ENCODE measurements at places on chromosomes 6 and 20.

DNA sequence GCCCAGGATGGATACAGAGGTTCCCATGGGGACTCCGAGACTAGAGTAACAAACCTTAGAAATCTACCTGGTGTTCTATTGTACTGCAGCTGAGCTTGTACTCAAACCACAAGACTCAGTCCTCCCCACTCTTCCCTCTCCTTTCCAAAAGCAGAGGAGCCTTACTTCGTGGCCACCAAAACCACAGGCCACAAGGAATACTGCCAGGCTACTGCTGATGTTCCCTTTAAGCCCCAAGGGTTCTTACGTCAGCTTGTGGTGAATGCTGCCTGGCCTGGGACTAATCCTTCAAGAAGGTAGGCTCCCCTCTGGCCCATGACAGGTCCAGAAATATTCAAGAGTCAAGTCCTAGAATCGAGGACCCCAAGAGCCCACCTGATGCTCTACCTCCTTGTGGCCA, 10.5 kb upstream of the DEFB128 start:
- DNase-seq: no peak

DNA sequence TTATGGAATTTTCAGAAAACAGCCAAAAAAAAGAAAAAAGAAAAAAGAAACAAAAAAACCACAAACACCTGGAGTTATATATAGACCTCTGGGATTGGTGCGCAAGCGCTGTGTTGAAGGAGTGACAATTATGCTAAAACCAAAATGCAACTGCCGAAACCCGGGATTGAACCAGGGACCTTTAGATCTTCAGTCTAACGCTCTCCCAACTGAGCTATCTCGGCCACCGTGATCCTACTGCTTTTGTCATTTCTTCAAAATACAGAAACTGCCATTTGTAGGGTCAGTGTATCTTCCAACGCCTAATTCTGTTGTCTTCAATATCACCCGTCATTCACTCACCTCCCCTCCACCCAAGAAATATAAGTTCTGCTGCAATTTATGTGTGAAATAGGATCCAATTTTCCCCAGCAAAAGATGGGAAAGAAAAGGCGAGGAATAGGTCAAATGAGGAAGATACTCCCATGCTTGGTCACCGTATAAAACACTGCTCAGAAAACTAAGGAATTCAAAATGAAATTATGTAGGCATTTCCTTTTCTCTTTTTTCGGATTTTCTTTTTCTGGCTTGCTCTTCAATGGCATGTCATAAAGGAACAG, 116.0 kb downstream of the TRIM27 start:
- DNase-seq: no peak

GRCh38 chr6:143553337-143553736, 41.8 kb upstream of the FUCA2 start:
- DNase-seq: no peak

- no peak for DNase-seq
Measured at GRCh38 chr6:75217193-75217592, 11.3 kb upstream of the COL12A1 start.

DNA sequence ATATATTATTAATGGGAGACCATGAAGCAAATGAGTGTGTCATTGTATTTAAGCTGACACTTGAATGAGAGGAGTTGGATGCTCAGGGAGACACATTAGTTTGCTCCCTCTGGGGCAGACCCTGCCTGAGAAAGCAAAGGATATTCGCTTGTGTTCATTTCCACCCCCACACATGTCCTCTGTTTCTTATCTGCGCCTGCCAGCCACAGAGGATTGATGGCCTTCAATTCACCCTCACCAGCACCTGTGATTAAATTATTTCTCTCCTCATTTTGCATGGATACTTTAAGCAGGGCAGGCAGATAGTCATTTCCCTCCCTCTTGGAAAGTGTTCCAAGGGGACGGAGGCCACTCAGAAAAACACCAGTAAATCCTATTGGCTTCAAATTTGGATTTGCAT, 185.2 kb upstream of the GMDS start:
- DNase-seq: no peak

DNA sequence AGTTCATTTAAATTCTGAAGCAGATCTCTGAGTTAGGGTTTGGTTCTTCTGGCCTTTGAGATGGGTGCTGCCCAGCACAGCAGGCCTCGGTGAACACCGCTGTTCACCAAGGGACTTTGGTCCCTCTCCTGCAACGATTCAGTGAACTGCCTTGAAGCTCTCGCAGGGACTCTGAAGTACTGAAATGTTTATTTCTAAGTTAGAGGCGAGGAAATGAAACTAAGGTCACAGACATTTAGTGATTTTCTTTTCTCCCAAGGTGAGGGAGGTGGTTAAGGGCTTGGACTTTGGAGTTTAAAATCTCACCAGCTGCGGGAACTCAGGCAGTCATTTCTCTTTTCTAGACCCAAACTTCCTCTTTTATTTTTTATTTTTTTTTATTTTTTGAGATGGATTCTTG, 26.2 kb downstream of the E2F3 start:
- DNase-seq: no peak

- DNase-seq: no peak
Measured at GRCh38 chr6:35015996-35016395, 125.1 kb downstream of the TCP11 start.

GRCh38 chr20:24779131-24779530, 169.9 kb upstream of the CST7 start:
- DNase-seq: no peak

DNA sequence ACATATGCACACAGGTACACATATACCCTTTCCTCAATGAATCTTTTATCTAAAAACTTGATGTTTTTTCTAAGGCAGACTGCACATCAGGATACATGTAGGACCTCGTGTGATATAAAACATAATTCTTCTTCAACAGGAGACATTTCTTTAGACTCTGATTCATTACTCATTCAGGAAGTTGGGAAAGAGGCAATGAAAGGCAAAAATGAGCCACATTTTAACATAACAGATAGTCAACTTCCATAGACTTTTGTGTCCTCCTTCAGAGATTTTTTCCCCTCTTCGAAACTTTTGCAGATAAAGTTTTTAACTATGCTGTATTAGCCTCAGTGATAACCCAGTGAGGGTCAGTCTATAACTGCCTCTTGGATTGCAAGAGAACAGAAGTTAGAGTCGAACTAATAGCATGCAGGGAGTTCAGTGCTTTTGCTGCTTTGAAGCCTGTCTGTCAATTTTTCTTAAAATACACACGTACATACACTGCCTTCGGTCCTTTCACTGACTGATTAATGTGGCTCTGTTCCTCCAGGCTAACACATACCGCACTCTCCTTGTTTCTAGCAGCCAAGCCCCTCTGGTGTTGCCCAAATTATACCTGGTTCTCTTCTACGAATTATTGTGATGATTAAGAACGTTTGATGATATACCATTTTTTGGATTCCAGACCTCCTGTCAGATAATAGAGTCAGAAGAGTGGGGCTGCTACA, 562.5 kb upstream of the MAP3K7 start:
- no peak for DNase-seq

GRCh38 chr6:89190741-89191140, 26.4 kb downstream of the GABRR1 start:
- DNase-seq: no peak

DNA sequence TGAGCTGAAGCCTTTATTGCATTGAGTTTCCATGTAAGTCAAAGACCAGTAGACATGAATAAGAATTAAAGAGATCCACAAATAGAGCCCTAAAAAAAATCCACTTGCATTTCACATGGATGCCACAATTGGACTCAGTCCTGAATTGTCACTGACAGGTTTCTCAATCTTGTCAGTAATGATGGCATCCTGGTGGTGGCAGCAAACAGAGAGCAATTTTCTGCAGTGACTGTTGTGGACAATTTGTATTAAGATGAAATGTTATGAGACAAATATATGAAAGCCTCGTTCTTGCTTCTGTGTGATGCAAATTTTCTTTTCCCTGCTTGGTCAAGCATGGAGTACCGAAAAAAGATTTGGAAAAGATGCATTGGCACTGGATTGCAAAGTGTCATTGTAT, 278.9 kb downstream of the SAMD5 start:
- no peak for DNase-seq

- DNase-seq: no peak
Measured at GRCh38 chr20:62366370-62367135, 559 bp downstream of the LAMA5 start.

DNA sequence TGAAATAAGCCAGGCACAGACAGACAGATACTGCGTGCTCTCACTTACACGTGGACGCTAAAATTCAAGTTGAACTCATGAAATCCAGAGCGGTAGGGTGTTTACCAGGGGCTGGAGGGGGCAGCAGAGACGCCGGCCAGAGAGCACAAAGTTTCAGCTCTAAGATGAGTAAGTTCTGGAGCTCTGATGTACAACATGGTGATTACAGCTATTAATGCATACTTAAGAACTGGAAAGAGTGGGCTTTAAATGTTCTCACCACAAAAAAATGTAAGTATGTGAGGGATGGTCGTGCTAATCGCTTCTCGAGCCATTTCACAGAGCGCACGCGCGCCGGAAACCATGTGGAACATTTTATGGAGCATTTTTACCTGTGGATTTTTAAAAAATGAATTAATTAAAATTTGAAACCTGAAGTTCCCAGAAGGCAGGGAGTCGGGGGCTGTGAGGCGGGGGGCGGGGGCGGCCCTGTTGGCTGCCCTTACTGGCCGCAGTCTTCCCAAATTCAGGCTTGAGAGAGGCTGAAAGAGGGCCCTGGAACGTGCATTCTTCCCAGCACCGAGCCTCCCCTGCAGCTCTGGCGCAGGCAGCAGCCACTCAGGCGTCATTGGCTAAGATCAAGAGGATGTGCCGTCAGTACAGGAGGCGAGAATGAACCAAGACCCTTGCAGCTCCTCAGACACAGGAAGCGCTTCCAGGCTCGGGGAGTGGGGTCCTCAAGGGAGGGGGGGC, 8.5 kb upstream of the SLCO4A1 start:
- DNase-seq: no peak

DNA sequence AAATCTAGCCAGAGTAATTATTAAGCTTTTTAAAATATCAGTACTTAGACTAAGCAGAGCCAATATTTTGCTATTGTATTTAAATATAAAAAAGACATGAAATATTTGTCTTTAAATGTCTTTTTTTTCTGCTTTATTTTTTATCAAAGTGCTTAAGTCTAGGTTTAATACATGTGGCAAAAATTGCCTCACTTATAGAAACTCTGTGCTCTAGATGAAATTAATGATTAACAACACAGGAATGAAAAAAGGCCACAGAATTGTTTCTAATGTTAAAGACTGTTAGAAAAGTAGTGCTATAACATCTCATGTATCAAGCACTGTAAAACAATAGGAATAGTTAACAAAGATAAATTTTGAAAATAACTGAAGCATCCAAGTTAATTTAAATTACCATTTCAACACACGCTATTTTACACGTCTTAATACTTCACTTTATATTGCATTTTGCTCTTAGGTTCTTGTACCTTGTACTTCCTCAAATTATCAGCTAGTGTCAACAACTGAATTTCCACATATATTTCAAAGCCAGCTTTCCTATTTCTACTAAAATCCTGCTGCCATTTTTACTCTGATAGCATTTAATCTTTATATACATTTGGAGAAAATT, 1515.1 kb downstream of the HACE1 start:
- no peak for DNase-seq

GRCh38 chr6:2695454-2696095, 55.1 kb downstream of the MYLK4 start:
- no peak for DNase-seq

- no peak for DNase-seq
Measured at GRCh38 chr6:12266571-12266970, 23.6 kb upstream of the EDN1 start.

DNA sequence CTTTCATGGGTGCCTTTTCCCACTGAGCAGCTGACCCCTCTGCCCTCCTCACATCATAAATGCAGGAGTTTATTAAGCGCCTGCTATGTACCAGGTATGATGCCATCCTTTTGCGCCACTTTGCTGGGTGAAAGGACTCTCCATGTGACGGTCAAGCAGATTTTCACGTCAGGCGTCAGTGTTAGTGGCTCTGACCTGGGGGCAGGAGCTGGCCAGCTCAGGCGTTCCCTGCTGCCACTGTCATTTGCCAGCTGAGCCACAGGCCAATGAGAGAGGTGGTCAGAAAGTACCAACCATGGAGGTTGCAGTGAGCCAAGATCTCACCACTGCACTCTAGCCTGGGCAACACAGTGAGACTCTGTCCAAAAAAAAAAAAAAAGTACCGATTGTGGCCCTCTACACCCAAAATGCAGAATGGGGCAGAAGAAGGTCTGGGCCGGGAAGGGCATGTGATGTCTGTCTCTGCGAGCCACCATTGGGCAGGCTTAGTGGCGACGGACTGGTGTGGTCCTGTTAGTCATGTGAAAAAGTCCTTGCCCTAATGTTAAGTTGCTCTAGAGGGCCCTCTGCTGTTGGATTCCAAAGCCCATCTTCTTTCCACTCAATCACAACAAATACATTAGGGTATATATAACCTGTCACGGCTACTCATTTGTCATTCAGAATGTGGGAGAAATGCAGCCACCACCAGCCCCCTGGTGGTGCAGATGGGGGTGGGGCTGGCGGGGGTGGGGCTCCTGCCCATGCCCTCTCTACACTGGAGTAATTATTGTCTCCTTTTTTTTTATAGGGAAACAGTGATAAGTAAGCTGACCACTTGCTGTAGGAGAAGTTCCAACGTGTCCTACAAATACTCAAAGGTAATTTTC, 18.4 kb upstream of the SLC22A1 start:
- DNase-seq: no peak

DNA sequence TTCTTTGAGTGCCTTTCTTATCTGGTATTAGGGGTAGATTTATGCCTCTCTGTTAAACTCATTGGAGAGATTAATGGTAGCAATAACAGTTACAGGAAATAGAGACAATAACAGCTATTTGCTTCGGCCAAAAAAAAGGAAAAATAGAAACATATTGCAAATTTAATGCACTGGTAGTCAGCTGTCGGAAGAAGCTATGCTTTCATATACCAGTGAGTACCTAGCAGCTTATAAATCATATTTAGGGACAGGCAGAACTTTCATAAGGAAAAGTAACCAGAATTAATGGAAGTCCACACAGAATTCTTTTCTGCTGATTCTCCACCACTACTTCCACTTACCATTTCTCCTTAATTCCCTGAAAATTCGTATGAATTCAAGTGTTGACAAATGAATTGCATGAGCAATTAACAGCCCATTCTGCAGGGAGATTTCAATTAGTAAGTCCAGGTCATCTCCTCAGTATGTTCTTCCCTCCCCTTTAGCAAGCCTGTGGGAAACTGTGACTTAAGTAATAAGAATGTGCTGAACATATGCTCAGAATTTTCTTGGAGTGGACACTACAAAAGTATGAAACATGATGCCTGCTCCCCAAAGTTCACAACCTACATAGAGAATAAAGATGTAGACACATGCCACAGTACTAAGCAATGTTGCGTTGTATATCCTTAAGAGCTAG, 196.7 kb upstream of the KCNQ5 start:
- no peak for DNase-seq

GRCh38 chr6:56314683-56315523, 67.5 kb upstream of the COL21A1 start:
- DNase-seq: no peak

Measured in T-helper 1 cell (primary cell).